ENCODE measurements at places on chromosomes 2 and 18.

DNA sequence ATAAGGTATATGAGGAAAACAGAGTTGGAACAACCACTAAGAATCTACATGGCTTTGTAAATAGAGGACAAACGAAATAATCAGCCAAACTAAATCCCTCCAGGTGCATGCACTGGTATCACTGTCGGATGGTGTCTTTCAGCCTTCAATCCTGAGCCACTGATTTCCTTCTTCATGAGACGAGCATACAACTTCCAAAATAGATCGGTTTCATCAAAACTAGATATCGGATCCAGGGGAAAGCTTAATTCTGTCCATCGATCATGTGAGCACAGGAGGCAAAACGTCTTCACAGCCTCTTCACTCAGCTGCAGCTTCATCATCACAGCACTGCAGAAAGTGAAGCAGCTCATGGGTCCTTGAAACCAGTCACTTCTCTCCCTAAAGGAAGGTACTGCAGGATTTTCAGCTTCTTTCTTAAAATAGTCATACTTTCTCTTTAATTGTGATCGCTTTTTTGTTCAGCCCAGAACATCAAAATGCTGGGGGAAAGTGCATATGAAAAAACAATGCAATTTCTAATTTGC lies 80.5 kb downstream of the DTNB start:
- no peak for DNase-seq

- no peak for DNase-seq
Measured at GRCh38 chr2:39510140-39510539, 73.1 kb upstream of the MAP4K3 start.

- no peak for DNase-seq
Measured at GRCh38 chr18:29171892-29172755, 995.2 kb upstream of the CDH2 start.

DNA sequence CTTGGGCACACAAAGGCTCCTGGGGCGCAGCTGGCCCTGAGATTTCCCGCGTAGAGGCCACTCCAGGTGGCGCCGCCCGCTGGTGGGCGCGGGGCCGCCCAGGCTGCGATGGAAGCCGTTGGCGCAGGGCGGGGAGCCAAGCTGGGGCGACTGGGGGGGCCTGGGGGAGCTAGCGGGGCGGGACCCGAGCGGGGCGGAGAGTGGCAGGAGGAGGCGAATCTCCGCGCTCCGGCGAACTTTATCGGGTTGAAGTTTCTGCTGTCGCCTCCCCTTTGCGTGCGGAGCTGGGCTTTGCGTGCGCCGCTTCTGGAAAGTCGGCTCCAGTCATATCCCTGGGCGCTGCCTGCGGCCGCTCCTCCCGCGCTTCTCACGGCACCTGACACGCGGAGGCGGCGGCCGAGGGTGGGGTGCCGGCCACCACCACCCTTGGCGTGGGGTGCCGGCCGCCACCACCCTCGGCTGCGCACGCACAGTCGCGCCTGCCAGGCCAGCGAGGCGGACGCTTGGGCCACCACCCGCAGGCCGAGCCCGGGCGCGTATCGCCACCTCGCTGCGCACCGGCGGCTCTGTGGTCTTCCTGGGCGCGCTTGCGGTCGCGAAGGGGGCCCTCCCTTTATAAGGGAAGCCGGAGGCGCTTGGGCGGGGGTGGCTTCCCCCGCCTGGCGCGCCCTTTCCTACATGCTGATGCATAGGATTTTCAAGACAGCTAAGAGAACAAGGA lies 919 bp upstream of the CYP1B1 start:
- peak; percentile 41 for DNase-seq
